ENCODE measurements at places on chromosomes 13 and 19.

- DNase-seq: peak; percentile 55
Observed at GRCh38 chr13:29817604-29818378, 32.6 kb downstream of the UBL3 start.

DNA sequence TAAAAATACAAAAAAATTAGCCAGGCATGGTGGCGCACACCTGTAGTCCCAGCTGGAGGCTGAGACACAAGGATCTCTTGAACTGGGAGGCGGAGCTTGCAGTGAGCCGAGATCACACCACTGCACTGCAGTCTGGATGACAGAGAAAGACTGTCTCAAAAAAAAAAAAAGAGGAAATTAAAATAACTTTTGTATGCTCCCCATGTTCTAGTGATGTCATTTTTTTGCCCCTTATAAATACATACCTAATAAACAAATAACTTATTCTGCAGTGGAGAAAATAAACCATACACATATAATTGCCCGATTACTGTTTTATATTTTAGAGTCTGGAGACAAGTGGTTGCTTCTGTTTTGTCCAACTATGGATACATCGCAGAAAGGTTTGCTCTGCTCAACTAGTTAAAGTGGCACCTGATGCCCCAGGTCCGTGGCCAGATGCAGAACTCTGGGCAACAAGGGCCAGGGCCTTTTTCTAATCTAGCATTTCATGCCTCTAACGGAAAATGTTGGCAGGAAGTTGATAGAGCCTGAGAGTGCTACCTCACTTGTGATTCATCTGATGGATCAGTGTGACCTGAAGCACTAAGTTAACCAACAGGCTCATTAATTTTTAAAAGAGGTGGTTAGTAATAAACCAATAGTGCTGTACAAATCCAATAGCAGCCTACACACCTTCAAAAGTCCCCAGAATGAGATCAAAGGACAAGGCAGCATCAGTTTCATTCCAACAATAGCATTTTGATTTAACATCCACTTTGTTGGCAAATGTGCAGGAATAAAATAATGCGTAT, 18.8 kb downstream of the UBE2L5 start:
- DNase-seq: no peak

DNA sequence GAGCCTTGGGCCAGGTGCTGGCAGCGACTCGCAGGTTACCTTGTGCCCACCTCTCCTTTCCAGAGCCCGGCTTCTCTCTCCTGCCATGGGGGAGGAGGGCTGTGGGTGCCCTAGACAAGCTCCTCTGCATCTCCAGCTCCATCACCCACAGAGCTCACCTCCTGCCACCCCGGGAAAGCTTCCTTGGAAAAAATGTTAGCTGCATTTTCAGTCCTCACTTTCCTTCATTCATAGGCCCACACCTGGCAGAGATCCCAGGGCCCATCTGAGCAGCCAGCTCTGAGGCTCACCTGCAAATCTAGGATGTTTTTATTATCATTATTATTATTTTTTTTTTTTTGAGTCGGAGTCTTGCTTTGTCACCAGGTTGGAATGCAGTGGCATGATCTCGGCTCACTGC, 36.8 kb downstream of the ZFR2 start:
- DNase-seq: no peak

DNA sequence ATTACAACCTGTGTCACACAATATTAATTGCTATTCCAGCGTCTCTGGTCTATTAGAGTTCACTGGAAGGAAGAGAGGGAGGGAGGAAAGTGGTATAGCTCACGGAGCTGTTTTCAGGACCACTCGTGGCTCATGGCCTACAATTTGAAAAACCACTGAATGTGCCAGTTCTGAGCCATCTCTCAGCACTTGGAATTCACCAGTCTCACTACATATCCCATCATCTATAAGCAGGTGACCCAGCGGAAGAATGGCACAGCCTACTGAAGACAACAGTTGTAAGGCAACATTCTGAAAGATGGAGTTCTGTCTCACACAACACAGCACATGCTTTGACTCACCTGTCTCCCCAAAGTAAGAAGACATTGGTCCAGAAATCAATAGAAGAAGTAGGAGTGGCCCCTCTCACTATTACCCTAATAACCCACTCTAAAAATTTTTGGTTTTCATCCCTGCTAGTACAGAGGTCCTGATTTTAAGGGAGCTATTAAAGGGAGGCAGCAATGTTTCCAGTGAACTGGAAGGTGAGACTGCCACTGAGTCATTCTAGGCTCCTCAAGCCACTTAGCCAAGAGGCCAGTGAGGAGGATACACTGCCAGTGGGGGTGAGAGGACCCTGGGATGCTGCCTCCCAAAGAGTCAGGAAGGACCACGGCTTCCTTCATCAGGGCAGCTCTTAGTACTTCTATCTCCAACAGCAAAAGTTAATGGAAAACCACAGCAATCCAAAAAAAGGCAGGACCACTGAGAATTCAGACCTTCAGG, 50.0 kb upstream of the DOCK9 start:
- no peak for DNase-seq

GRCh38 chr19:29596885-29597525, 9.1 kb upstream of the POP4 start:
- DNase-seq: no peak

- DNase-seq: no peak
Observed at GRCh38 chr19:5076440-5077208, 107.7 kb downstream of the KDM4B start.

DNA sequence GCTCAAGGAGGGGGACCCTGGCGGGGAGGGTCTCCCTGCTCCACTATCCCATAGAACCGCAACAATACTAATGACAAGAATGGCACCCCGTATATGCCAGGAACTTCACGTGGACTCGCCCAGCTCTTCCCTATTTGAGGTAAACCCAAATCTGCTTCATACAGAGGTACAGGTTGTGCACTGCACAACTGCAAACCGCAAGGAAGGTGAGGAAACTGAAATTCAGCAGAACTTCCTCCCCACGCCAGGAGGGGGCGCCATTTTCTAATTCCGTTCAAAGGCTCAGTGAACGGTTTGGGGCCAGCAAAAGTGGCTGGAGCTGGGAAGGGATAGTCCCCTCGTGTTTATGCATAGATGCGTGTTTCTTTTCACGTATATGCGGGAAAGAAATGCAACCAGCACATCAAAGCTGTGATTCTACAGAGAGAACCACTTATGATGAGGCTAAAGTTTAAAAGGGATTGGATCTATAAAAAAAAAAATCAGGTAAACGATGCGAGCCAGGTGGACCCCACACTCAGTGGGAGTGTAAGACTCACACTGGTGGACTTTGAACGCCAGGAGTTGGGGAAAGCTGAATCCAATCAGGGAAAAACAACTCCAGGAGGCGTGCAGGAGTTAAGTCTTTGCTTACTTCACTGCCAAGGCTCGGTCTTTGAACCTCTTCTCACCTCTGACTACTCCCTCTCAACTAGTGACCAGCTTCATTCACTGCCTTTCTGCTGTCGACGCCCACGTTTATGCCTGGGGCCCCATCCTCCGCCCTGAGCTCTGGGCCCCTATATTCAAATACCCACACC, 20.3 kb downstream of the C19orf81 start:
- peak; percentile 67 for DNase-seq

All from germinal center (tissue), 1 donor.